Mesenteric fat pad (tissue), 1 donor: ENCODE measurements at places on chromosomes 16 and 17.

GRCh38 chr17:16040710-16041251 lies 41.2 kb downstream of the TTC19 start:
- no peak for DNase-seq

GRCh38 chr17:18377437-18378204 lies at the start of gene EVPLL:
EVPLL (plus strand) TSS chr17:18377778; CDS start chr17:18380938, 3,160 bp downstream.
- peak; percentile 90 for DNase-seq

- no peak for DNase-seq
Measured at GRCh38 chr16:57756424-57757325, 21.1 kb downstream of the KATNB1 start.

- DNase-seq: no peak
Measured at GRCh38 chr17:75345514-75346167, 56.4 kb upstream of the SLC25A19 start.

DNA sequence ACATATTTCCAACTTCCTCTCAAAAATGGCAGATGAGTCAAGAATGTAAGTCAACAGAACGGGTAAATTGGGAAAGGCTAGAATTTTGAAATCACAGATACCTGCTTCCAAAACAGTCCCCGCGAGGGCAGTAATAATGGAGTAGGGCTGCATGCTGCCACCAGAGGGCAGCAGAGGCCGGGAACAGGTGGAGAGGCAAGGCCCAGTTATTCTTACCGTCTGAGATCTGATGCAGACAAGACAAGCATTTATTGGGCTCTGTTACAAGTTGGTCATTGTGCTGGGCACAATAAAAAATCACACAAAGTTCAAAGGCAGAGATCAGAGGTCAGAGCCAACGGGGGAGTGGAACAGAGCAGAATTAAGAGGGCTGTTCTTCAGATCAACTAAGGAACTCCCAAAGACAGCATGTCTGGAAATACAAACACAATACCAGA lies 8.8 kb upstream of the MLKL start:
- peak; percentile 91 for DNase-seq

DNA sequence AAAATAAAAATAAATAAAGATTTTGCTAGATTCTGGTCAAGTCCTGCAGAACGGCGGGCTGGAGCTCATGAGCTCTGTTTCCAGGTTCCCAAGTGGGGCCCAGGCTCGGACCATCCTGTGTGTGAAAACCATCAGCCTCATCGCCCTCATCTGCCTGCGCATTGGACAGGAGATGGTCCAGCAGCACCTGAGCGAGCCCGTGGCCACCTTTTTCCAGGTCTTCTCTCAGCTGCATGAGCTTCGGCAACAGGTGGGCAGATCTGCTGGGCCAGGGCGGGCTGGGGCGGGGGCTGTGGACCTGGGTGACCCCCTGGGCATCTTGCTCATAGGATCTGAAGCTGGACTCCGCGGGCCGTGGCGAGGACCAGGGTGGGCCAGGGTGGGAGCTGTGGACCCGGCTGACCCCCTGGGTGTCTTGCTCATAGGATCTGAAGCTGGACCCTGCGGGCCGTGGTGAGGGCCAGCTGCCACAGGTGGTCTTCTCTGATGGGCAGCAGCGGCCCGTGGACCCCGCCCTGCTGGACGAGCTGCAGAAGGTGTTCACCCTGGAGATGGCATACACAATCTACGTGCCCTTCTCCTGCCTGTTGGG lies 7.8 kb downstream of the WDR81 start:
- DNase-seq: no peak

GRCh38 chr16:31521368-31521767 lies 6.3 kb upstream of the AHSP start:
- no peak for DNase-seq

GRCh38 chr16:69566981-69567680 lies 1.4 kb downstream of the NFAT5 start:
- no peak for DNase-seq

DNA sequence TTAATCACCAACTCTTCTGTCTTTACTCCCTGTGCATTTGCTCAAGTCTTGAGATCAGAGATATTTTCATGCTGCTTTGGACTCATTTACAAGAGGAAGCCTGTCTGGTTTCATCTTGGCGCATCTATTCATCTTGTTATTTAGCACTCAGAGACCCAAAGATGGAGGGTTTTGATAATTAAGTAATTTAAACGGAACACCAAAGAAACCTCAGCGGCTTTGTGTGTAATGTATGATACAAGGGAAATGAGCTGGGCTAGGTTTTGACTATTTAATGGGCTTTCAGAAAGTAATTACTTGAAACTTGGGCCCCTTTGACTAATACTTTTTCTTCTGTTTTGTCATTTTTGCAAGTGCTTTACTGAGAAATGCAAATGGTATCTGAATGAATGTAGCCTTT lies 66.2 kb upstream of the CACNG3 start:
- DNase-seq: no peak

DNA sequence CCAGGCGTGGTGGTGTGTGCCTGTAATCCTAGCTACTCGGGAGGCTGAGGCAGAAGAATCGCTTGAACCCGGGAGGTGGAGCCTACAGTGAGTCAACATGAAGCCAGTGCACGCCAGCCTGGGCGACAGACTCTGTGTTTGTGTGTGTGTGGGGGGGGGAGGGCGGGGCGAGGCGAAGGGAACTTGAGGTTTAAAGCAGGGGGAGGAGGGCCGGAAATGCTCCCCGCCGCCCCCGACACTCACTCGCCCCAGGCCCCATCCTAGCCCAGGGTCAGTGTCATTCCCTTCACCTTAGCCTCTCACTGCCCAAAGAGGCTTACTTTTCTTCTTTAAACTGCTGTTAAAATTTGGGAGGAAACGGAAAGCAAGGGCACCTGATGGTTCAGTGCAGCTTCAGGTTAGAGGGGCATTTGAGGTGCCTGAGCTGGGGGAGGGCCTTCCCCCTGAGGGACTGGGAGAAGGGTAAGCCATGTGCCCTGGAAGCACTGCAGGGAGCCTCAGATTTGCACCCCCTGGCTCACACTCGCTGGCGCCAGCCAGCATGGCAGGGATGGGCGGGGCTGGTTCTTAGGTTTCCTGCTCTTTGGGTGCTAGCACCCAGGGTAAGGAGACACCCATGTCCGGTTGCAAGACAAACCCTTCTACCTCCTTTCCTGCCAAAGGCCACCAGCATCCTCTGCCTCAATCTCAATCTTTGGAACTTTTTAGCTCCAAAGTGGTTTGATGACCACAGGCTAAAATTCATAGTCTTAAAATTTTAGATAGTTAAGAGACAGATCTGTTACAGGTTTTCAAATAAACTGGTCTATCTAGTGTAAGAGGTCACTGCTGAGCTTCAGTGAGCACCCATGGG lies 2.2 kb upstream of the LIMD2 start:
- no peak for DNase-seq

- DNase-seq: no peak
Measured at GRCh38 chr17:20210180-20210579, 201.0 kb downstream of the SPECC1 start.

DNA sequence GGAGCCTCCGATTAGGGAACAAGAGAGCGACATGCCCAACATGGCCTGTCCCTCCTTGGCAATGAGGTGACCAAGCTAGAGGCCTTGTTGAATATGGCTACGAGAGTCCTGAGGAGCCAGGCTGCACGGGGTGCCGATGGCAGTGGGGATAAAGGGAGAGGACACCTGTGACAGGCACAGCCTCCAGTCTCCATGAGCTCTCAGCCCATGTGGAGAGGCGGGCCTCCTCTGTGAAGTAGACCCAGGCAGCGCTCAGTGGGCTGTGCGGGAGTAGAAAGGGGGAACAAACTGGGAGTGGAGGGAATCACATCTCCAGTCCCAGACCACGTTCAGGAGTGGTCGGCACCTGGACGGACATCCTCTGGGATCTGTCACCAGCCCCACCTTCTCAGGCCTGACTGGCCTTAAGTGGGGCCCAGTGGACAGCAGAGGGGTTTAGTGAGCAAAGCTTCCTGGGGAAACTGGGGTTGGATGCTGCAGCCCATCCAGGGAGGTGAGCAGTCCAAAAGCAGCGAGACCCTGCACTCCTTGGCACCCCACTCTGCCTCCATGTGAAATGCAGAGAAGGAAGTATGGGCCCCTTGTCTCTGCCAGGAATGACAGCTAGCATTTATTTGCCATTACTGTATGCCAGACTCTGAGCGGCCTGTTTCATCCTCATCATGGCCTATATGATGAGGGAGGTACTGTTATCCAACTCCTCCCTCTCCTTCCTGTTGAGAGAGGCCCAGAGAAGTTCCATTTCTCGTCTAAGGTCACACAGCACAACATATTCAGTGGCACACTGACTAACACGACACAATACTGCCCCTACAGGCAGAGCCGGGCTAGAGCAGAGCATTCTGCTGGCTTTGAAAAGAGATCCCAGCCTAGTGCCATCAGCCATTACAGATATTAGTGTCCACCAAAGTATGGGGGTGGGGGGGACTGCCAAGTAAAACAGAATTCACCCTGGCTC lies 4.5 kb upstream of the TMEM92 start:
- DNase-seq: peak; percentile 88

DNA sequence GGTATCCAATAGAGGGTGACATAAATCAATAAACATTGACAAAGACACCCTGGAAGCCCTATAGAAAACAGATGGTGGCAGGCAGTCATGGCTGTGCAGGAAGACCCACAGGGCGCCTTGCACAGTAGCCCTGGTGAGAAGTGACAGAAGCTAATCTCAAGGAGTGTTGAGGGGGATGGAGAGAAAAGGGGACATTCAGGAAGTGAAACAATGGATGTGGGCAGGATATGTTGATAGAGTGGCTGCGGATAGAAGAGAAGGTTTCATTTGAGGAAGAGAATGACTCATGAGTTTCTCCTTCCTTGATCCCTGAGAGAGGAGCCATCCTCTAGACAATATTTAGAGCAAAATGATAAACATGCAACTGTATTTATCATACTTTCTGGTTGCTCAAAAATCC lies 468.8 kb upstream of the HSBP1 start:
- DNase-seq: no peak

GRCh38 chr16:12584488-12585233 lies 219.0 kb downstream of the CPPED1 start:
- DNase-seq: peak; percentile 20

DNA sequence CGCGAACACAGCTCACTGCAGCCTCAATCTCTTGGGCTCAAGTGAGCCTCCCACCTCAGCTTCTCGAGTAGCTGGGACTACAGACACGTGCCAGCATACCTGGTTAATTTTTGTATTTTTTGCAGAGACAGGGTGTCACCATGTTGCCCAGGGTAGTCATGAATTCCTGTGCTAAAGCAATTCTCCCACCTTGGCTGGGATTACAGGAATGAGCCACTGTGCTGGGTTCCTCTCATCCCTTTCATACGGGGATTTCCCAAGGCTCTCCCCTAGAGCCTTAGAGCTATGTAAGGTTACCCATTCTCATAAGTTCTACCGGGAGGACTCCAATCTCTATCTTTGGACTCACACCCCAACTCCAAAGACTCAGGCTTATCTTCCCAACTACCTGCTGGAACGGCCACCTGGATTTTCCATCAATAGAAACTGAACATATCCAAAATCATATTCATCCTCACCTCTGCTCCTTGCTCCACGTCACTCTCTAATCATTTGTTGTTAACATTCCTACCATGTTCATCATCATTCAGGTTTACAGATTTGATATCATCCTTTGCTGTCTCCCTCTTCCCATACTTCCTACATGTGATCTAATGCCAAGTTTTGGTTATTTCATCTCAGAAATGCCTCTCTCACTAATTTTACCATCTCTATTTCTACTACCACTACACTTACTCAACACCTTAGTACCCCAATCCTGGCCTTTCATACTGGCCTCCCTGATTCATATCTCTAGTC lies 92.5 kb downstream of the NCOR1 start:
- DNase-seq: no peak

DNA sequence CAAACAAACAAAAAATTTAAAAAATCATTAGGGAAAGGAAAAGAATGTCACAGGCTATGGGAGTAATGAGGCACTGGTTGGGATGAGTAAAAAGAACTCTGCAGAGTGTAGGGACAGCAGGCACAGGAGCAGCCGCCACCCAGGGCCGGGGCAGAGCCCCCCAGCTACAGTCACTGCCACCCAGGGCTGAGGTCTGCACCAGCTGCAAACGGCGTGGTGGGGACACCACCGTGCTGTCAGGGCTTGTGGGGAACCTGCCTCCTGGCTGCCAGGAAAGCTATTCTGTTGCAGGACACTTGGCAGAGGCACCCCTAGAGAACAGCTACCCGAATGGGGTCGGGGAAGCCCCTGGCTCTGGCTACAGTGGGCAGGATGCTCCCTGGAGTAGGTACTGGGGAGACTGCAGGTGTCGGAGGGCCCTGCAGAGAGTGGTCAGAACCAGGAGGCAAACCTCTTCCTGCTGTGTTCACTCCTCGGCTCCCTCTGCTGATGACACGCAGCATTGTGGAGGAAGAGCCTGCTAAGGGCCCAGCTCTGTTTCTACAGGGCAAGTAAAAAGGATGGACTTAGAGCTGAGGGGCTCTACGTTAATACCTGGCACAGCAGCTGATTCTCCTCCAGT lies 32.3 kb upstream of the CAPN15 start:
- DNase-seq: no peak

- DNase-seq: no peak
Measured at GRCh38 chr17:70017112-70017511, 57.9 kb upstream of the KCNJ16 start.

GRCh38 chr16:56408379-56409098 lies 16.8 kb downstream of the AMFR start:
- DNase-seq: no peak

GRCh38 chr17:29664743-29665480 lies 42.2 kb upstream of the CORO6 start:
- no peak for DNase-seq

DNA sequence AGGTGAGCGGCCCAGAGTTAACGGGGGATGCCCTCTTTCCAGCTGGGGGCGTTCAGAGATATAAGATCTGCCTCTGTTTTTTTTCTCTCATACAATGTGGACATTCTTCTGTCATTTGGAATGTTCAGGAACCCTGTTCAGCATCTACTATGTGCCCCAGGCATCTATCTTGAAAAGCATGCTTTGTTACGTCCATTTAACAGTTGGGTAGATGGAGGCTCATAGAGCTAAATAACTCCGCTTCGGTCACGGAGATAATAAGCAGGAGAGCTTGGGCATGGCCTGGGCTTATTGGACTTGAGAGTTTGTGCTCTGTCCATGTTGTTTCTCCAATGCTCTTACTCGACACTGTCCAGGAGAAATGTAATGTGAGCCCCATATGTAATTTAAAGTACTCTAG lies 6.1 kb downstream of the DHODH start:
- DNase-seq: no peak

DNA sequence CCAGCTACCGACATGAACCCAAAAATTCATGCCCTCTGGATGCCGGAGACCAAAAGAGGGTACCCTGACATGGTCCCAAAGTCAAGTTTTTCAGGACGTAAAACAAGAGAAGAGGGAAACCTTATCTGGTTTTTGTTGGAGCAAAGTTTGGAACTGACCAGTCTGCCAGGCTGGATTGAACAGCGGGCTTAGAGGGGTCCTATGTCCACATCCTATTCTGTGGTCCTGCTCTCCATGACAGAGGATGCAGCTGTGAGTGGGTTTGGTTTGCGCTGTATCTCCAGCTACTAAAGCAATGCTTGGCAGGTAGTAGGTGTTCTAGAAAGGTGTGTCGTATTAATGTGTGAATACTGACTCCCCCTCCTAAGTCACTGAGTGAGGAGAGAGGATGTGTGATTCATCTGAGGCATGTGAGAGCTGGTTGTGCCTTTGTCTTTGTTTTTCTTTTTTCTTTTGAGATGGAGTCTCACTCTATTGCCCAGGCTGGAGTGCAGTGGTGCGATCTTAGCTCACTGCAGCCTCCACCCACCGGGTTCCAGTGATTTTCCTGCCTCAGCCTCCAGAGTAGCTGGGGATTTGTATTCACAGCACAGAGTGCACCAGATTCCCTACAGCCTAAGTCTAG lies 31.0 kb downstream of the PMM2 start:
- DNase-seq: no peak

- no peak for DNase-seq
Measured at GRCh38 chr17:13544292-13544691, 57.4 kb downstream of the HS3ST3A1 start.

GRCh38 chr16:89292443-89293078 lies 75.1 kb downstream of the ZNF778 start:
- DNase-seq: no peak
